Stimulated activated CD8-positive, alpha-beta memory T cell treated with anti-CD3 and anti-CD28 coated beads, Interleukin-2, amount 100 ng/mL, for 1 hour (primary cell): ENCODE measurements at places on chromosomes 11 and 22.

- DNase-seq, result no peak
Measured at GRCh38 chr22:46121079-46121478, 29.2 kb upstream of the PPARA start.

DNA sequence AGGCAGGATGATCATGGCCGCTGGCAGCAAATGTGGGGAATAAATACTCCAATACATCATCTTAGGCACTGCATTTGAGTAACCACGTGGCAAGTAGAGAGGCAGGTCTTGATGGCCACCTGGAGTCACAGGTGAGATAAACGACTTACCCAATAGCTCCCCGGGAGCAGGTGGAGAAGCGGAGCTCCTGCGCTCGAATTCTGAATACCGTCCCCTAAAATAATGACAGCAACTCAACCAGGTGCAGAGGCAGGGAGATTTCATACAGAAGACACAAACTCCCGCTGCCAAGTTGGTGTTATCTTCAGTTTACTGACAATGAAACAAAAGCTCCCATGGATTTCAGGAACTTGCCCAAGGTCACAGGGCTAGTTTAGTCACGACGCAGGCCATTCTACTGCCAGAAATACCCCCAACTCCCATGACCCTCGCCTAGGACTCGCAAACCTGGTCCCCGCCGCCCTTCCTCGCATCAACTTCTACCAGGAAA, 437 bp downstream of the SLC43A3 start:
- DNase-seq, result no peak

DNA sequence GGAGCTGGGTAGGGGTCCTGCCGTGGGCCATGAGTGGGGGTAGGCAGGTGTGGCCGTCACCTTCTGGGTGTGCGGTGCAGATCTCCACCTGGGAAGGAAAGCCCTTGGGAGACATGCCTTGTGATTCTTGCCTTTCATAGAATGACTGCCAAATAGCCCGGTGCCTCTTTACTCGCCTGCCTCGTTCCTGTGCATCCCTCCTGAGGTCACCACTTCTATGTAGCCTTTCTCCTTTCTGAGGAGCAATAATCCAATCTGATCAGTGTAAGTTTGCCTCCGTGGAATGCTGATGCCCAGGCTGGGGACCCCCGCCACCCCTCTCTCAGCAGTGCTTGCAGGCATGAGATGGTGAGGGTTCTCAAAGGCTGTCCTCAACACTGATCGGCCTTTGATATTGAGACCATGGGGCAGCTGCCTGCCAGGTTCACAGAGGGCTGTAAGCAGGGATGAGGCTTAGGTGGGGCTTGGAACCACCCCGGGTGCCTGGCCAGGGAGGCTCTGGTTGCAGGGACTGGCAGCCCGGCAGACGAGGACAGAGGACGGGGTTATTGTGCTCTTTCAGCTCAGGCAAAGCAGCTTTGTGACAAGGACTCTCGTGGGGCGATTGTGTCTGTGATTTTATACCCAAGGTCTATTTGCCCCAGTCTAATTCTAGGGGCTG, 86.1 kb upstream of the WNT7B start:
- no peak for DNase-seq

DNA sequence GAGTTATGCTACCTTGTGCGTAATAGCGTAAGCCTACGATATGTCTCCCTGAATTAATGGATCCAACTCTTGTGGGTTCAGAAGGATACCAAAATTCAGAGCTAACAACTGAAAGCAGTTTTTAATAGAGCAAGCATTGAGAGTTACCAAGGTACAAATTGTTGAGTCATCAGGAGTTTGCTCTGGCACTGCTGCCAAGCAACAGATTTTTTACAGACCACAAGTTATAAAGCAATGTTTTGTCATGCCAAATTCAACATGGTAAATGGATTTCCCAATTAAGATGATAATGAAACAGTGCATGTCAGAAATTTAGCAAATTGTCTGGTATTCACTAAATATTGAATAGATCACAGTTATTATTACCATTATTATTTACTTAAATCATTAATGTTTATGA, 295.6 kb downstream of the NELL1 start:
- DNase-seq, result no peak

- DNase-seq, result no peak
Measured at GRCh38 chr11:59551659-59552521, 40.6 kb downstream of the OR4D9 start.

- no peak for DNase-seq
Measured at GRCh38 chr11:93655581-93656255, 5.8 kb upstream of the CEP295 start.

GRCh38 chr11:27028561-27028965, 12.1 kb upstream of the BBOX1 start:
- DNase-seq, result no peak
